ENCODE measurements at places on chromosomes 13 and 19.

DNA sequence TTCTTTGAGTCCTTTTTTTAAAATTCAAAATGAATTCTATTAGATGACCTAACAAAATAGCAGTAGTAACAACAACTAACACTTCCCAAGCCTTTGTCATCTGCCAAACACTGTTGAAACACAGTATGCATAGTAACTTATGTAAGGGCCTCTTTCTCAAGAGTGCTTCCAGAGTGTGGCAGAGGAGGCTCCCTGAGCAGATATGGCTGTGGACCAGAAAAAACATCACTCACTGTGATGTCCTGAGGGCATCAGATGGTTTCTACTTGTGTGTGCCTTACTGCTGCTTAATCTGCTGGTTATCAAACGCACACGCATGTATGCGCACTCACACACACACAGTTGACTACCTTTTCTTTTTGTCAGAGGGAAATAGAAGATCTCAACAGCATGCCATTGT, 110.8 kb downstream of the DLEU7 start:
- no peak for DNase-seq

DNA sequence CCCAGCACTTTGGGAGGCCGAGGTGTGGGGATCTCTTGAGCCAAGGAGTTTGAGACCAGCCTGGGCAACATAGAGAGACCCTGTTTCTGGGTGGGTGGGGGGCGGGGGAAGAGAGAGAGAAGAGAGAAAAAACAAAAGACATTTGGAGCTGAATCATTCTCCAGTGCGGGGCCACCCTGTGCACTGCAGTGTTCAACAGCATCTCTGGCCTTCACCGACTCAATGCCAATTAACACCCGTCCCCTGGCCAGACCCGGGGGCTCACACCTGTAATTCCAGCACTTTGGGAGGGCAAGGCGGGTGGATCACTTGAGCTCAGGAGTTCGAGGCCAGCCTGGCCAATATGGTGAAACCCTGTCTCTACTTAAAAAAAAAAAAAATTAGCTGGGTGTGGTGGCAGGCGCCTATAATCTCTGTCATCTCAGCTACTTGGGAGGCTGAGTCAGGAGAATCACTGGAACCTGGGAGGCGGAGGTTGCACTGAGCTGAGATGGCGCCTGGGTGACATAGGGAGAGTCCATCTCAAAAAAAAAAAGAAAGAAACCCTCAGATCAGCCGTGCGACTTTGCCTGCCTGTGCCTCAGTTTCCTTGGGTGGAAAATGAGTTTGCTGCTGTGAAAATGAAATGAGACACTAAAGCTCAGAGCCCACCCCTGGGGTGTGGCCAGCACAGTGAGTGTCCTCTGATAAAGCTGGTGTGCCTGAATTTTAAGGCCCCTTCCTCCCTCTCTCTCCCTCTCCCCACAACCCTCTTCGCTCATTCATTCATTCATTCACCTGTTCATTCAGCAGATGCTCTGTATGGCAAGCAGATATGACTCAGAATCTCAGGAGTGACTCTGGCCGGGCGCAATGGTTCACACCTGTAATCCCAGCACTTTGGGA, 6.4 kb downstream of the KLF2 start:
- no peak for DNase-seq

GRCh38 chr19:4405977-4406376, 3.5 kb downstream of the CHAF1A start:
- no peak for DNase-seq

DNA sequence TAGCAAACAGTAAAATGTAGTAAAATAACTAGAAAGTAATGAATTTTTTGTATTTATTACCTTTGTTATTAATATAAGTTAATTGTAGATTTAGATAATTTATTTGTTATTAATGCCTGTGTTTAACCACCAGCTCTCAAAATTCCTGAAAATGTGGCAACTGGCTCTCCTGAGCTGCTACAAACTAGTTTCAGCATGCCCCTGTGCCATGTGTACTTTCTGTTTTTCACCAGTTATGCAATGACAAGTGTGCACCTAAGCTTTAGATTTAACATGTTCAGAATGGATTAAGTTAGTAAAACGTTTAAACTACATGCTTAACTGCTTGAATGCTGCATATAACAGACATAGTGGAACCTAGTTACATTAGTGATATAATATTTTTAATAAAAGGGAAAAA, 88.1 kb downstream of the POSTN start:
- DNase-seq = no peak

GRCh38 chr13:92487238-92487637, 739.4 kb upstream of the GPC6 start:
- no peak for DNase-seq

DNA sequence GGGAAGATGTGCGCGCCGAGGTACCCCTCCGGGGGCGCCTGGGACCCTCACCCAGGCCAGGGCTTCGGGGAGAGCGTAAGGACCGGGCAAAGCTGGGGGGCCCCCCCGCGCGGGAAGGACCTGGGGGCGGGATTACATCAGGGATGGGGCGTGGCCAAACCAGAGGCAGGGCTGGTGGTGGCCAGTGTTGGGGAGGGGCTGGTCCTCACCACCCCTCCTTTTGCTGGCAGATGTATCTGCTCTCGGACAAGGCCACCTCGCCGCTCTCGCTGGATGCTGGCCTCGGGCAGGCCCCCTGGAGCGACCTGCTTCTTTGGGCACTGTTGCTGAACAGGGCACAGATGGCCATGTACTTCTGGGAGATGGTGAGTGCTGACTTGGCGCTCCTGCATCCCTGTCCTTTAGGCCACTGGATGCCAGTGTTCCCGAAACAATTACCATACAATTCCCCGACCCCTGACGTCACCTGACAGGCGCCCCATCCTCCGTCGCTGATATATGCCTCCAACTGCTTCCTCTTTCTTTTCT, 25.3 kb downstream of the TRPM4 start:
- no peak for DNase-seq

DNA sequence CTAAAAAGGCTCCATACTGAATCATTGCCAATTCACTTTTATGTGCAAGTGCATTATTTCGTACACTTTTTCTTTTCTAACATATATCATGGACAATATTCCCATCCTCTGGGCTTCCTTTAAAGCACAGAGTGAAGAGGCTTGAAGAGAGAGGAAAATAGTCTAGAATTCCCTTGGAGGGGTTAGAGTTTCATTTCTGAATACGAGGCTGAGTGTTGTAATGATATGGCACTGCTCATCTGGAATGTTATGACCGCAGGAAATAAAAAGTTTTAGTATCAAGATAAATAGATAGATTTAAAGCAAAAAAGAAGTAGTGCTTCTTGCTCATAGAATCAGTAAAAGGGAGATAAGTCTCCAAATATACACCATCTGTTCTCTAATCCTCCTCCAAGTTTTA, 412.3 kb upstream of the SLITRK1 start:
- no peak for DNase-seq

DNA sequence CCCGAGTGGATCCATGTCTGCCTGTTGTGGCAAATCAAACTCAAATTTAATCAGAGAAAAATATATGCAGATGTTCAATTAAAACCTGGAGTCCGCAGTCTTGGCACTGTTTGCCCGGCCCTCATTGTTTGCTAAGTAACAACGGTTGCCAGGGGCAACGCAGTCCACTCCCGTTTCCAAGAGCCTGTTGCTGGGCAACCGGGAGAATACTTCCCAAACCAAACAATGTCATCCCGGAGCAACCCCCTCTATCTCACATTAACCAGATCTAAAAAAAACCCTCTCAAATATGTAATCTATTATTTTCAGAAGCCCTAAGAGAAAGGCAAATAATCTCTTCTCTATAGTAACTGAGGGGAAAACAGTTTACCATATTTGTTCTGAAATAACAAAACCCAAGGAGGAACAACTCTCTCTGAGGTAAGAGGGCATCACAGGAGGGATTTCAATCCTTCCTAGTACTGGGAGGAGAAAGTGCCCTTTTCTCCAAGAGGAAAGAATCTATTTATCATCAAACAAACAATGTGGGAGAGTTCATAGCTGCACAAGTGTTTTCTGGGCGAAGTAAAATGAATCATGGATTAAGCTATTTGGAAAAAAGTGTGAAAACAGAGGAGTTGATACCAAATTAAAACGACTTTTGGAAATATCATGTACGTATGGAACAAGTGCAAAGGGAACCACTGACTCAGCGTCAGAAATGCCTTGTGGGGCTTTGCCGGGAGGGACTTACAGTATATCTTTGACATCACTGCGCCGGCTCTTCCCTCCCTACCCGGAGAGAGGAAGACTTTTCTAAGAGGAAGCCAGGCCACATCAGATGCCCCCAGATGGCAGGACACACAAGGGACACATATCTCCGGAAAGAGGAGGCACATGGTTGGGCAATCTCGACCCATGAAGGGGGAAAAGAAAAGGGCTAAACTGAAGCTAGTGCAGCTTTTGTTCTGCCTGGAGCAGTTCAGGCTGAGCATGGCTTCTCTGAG, 43.3 kb downstream of the RFX2 start:
- peak; percentile 68 for DNase-seq

- peak; percentile 45 for DNase-seq
These were observed 1.3 kb upstream of the ZIC2 start for GRCh38 chr13:99980201-99980823.

GRCh38 chr19:850221-850978, 1.7 kb upstream of the ELANE start:
- no peak for DNase-seq

DNA sequence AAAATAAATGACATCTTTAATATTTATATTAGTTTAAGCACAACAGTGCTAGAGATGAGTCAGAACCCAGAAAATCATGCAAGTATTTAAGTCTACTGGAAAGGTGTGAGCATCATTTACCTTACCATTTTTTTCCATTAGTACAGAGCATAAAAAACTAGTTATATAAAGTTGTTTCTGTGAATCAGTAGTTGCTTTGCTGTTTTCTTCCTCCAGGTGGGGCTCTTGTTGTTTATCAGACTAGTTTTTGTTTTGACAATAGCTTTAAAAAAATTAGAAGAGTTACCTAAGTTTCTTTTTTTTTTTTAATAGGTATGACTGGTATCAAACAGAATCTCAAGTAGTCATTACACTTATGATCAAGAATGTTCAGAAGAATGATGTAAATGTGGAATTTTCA, 12.7 kb downstream of the SUGT1 start:
- no peak for DNase-seq

DNA sequence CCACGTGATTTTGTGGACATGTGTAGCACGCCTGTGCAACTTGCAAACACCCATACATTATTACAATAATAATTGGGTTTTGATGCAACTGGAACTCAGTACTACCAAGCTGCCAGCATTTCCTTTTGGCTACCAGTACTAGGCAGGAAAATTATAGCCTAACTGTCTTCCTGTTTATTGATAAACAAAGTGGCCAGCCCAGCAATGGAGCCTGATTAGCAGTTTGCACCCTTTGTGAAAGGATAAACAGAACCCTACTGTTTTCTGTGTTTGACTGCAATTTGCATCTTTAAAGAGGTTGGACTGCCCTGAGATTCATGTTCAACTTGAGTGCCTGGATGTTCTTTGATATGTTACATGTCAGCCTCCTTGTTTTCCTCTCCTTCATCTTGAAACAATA, 173.9 kb downstream of the ZIC5 start:
- DNase-seq = no peak
